ENCODE measurements at places on chromosomes 6 and 20. TPM values are rescaled to one million over a fixed set of nuclear protein-coding genes. Genes with fewer than 3 reads are reported as not detected.

The NKAIN4 gene
- total RNA-seq: 4.8 TPM

The HLA-DQA1 gene
- not detected for total RNA-seq

The KCNK5 gene
- not detected for total RNA-seq

The PTK6 gene
- not detected for total RNA-seq

The AGPAT4 gene
- total RNA-seq: 11.4 TPM

The SNAP25 gene
- total RNA-seq: 0.34 TPM

The MYMX gene
- total RNA-seq: 2.2 TPM

The ARG1 gene
- not detected for total RNA-seq

The CST2 gene
- total RNA-seq: not detected

The ZNF217 gene
- 21.5 TPM for total RNA-seq

The ISM1 gene
- total RNA-seq: 1.3 TPM

The SAMD5 gene
- 9.0 TPM for total RNA-seq

The XKR7 gene
- not detected for total RNA-seq

The OGFRL1 gene
- 57.4 TPM for total RNA-seq

The ZFP57 gene
- total RNA-seq: not detected
